ENCODE measurements at places on chromosomes 2 and 18.

DNA sequence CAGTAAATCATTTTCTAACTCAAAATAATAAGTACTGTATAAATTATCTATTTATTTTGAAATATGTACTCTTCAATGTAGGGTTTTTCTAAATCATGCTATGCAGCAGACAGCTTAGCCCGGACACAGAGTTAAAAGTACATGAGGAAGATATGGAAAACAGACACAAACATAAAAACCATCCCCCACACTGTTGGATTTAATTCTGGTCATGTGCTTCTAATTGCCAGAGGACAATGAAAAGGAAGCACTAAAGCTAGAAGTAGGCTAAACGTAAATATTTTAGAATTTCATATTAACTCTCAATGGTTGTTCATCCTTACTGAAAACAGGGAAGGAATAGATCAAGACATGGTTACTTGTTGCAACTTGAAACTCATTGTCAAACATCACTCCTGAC is 420.7 kb downstream of the ERBB4 start:
- no peak for DNase-seq

- DNase-seq, result peak; percentile 55
Measured at GRCh38 chr2:134104754-134105153, 149.1 kb upstream of the MGAT5 start.

DNA sequence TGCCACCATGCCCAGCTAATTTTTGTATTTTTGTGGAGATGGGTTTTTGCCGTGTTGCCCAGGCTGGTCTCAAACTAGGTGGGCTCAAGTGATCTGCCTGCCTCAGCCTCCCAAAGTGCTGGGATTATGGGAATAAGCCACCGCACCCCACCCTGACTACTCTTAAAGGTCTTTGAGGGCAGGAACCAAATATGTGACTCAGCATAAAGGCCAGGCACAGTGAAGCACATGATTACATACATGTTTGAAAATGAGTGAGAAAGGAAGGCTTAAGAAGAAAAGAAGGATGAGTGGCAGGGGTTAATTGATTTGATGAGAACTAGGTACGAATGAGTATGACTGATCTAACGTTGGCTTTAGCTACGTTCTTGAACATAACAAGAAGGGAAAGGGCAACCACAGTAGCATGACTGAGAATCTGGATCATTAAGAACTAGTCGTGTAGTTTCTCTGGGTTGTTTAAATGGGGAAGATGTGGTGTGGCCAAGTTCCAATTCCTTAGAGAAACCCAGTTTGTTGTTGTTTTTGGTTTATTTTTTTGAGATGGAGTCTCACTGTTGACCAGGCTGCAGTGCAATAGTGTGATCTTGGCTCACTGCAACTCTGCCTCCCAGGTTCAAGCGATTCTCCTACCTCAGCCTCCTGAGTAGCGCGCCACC is 6.8 kb downstream of the RESP18 start:
- no peak for DNase-seq

- no peak for DNase-seq
Measured at GRCh38 chr2:15799432-15799827, 140.9 kb upstream of the MYCN start.

- DNase-seq, result no peak
Measured at GRCh38 chr2:173229086-173229485, 125.6 kb upstream of the CDCA7 start.

DNA sequence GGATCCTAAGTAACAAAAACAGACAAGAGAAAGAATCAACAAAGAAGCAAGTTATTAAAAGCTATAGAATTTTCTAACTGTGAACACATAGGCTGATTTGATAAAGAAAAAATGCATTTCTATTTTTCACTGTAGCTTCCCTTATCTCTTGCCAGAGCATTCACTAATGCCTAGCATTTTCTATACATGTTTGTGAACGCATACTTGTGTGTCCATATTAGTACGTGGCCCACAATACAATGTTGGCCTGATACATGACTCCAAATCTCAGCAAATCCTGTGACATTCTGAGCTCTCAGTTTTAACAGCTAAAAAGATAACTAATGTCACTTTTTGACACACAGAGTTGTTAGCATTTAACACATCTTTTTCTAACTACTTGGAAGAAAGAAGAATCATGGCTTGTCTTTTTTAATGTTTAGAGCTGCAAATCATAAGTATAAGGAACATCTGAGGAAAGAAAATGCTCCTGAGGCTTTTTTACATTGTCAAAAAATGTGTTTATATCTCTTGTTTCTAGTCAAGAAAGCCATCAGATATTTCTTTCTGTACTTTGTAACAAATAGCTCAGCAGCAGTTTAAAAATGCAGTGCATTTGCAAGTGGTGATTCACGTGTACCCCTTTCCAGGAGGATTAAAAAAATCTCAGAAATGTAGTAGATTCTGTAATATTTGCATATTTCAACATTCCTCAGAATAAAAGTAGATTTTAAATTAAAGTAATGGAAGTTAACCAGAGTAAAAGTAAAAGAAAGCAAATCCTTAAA is 1646.8 kb upstream of the TMEFF2 start:
- DNase-seq, result no peak

DNA sequence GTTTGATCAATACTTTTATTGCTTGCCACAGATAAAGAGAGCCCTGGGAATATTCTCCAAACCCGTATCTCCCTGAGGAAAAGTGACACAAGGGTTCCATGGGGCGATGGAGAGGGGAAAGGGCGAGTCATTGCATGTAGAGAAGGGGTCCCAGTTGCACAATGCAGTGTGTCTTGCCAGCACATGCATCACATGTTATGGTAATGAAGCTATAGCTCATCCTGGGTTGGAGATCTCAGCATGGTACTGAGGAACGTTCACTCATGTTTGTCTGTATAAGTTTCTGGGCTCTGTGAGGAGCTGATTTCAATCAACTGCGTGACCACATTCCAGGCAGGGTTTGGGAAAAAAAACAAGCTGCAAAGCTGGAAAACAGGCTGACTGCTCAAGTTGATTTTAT is 220.7 kb upstream of the MC4R start:
- DNase-seq, result no peak

DNA sequence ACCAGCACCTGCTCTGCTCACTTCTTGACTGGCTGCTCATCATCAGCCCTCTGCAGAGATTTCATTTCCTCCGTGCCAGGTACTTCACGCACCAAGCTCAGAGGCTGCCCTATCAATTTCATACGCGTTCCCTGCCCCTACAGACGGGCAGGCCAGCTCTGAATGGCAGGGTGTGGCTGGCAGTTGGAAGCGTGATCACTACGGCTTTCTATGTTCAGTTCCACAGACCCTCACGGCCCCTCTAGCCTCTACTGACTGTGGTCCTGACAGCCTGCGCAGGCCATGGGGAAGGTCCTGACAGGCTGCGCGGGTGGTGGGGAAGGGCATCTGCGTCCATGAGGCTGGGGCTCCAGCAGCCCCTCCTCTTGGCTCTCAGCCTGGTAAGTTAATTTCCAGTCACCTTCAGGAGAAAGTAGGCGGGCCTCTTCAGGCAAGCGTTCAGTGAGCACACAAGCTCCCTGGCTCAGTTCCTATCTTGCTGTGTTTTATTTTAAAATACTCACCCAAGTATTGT is 154.8 kb downstream of the ZNF236 start:
- no peak for DNase-seq

- DNase-seq, result no peak
Measured at GRCh38 chr2:143148757-143149156, 19.5 kb downstream of the ARHGAP15 start.

GRCh38 chr2:200128296-200128695 is 172.9 kb downstream of the MAIP1 start:
- DNase-seq, result no peak

DNA sequence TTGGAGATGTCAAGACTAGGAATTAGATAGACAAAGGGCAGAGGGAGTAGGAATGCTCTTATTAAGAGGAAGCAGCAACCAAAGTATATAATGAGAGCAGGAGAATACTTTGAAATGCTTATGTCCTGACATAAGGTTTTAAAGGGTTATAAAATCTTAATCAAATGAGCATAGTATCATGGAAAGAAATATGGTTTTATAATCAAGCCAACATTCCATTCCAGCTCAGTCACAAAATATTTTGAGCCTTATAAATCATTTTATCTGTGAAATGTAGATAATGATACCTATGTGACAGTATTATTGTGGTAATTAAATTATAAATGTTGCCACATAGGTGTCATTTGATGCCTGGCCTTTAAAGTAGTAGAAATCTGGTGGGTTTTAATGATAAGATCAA is 17.6 kb downstream of the VSNL1 start:
- no peak for DNase-seq

GRCh38 chr2:160934263-160934662 is 226.0 kb upstream of the TANK start:
- DNase-seq, result no peak

- DNase-seq, result peak; percentile 56
Measured at GRCh38 chr2:232502511-232502910, 14.9 kb upstream of the ECEL1 start.

DNA sequence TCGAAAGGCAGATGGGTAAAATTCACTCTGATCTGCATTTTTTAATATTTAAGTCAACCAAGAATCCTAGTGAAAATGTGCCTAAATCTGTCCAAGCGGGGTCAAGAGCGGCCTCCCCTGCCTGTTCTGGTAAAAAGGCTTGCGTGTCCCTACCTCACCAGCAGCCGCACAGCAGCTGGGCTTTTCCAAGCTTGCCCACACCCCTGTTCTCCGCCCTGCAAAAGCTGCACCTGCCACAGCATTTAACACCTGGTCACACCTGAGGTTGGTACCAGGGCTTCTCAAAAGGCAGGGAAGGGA is 25.8 kb upstream of the TMEM182 start:
- DNase-seq, result peak; percentile 47

- DNase-seq, result no peak
Measured at GRCh38 chr2:88179228-88179679, 9.1 kb downstream of the THNSL2 start.

DNA sequence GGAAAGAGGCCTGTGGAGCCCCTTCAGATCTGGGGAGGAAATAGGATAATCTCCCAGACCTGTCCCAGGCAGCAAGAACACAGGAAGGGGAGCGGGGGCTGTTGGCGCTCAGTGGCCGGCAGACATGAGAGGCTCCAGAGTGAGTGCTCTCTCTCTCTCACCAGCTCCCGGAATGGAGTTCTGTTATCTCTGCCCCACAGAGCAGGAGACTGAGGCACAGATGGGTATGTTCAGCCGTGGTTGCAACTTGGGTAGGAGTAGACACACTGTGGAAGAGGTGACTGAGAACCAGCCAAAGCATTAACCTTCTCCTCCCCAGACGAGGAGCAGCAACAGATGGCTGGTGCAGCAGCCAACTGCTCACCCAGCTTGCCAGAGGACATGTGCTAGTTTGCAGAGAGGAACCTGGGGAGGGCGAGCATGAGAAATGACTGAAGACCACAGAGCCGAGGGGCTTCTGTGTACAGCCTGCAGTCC is 82.0 kb downstream of the NRP2 start:
- DNase-seq, result no peak

- DNase-seq, result no peak
Measured at GRCh38 chr2:166140932-166141331, 13.1 kb upstream of the SCN1A start.

DNA sequence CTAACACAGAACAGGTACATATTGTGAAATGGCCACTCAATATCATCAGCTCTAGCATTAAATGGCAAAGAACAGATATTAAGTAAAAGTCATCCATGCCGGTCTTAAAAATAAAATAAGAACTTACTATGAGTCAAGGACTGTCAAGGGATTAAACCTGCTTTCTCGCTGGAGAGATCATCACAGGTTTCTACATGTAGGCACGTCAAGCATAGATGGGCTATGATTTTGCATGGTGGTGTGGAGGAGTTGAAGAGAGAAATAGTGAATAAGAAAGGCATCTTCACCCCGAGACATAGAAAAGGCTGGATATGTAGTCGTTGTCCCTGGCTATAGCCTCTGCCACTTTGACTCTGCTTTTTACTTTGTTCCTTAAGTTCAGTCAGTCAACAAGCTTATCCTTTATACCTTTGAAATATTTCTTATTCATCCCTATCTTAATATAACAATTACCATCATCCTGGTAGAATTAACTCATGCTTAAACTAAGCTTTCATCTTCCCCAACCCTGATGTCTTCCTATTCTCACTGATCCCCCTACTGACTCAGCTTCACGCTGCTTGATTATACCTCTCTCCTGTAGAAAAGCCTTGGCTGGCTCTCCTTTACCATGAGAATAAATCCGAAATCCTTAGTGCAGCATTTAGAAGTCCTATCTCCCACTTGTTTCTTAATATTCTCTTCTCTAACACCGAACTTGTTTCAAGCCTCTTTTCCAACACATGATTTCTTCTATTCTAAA is 42.5 kb downstream of the DSC3 start:
- no peak for DNase-seq

- DNase-seq, result no peak
Measured at GRCh38 chr2:200435379-200435778, 74.5 kb downstream of the KCTD18 start.

- peak; percentile 94 for DNase-seq
Measured at GRCh38 chr2:128232965-128233789, 85.5 kb downstream of the HS6ST1 start.

GRCh38 chr2:129142465-129142864 is 823.8 kb upstream of the HS6ST1 start:
- DNase-seq, result no peak

DNA sequence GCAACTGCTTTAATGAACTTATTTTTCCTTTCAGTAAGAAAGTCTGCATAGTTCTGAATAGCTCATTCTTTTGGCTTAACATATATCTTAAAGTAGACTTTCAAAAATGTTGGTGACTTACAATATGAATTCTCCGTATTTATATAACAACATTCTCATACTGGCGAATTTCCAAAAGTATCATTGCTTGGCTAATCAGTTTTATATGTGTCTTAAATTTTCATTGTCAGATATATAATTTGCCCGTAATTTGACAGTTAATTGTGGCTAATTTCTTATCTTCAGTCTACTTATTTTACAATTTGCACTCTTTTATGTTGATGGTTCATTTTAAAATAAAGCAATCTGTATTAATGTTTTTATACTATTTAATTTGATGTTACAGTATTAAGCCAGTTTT is 144.9 kb downstream of the ATP9B start:
- no peak for DNase-seq

- DNase-seq, result no peak
Measured at GRCh38 chr18:23580677-23581367, 5.5 kb downstream of the NPC1 start.

DNA sequence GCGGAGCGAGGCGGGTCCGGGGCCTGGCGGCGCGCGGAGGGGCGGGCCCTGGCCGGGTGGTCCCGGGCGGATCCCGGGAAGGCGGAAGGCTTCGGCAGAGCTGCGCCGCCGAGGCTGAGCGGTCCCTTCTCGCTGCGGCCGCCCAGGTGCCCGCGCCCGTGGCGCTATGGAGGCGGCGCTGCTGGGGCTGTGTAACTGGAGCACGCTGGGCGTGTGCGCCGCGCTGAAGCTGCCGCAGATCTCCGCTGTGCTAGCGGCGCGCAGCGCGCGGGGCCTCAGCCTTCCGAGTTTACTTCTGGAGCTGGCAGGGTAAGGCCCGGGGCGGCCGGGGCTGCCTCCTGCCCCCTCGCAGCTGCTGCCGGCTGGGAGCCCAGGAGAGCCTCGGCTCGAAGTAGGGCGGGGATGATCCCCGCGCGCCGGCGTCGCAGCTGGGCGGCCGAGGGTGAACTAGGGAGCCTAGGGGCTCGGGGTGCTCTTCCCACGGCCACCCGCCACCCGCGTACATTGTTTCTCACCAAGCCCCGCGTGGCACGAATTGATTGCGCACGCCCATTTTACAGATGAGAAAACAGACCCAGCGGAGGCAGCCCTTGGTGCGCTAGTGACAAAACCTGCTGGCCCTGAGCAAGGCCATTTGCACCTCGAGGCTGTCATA is at the start of gene SLC66A3:
Gene SLC66A3, plus strand, starts transcription at position 87 of the 655 bp plus-strand sequence. Its CDS starts 80 bp downstream, at position 167.
- no peak for DNase-seq
